ACHN (cell line): ENCODE measurements at places on chromosomes 12 and 14.

DNA sequence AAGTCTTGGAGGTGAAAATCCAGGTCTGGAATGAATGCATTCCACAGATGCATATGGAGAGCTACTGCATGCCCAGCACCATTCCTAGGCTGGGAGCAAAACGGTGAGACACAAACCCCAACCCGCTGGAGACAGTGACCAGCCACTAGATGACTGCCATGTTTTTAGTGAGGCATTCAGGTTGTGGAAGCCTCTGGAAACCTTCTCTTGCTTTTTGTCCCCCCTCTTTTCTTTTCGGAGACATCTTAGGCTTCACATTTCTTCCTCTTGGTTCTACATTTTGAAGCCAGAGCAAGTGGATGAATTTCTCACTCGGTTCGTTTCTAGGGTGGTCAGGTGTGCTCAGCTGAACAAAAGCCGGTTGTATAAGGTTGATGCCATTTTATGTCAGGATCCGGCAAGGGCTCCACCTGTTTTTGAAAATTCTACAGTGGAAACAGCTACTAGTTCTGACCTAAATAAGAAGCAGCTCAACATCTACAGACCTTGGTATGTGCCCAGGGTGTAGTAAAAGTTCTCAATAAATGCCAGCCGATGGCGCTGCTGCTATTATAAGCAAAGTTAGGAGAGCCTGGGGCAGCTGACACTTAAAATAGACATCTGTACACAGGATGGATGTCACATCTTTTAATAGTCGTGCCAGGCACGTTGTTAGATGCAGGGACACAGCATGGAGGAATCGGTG is 1.8 kb upstream of the ZNF839 start:
- peak; percentile 21 for DNase-seq

DNA sequence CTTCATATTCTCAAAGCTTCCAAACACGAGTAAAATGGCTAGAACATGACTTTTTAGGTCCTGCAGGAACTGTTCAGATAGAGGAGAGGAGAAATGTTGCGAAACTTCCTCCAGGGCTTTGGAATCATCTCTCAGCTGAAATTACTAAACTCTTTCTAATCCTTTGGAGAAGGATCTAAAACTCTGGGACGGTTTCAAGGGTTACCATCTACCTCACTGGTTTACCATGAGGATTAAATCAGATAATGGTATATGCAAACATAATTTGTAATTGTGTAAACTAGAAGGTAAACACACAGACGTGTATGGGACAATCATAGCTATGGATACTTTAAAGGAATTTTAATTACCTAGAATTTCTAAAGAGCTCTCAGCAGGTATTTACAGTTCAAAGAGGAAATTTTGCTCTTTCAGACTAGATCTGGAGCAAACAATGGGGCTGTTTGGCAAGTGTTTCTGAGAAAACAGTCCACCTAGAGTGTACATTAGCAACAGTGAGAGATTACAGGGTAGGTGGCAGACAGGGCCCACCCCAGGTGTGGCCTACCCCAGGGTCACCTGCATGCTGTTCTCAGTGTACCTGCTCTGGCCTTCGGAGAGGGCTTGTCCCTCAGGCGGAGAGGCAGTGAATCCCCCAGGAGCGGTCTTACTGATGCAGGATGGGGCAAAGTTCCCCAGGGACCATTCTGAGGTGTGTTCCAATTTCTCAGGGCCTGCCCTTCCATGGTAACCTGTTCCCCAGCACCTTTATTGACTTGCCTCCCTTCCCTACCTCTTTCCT is 124.7 kb upstream of the MAX start:
- no peak for DNase-seq

- no peak for DNase-seq
Observed at GRCh38 chr14:101757064-101757838, 4.3 kb upstream of the PPP2R5C start.

- DNase-seq: no peak
Observed at GRCh38 chr12:45464699-45465098, 248.8 kb downstream of the ANO6 start.

DNA sequence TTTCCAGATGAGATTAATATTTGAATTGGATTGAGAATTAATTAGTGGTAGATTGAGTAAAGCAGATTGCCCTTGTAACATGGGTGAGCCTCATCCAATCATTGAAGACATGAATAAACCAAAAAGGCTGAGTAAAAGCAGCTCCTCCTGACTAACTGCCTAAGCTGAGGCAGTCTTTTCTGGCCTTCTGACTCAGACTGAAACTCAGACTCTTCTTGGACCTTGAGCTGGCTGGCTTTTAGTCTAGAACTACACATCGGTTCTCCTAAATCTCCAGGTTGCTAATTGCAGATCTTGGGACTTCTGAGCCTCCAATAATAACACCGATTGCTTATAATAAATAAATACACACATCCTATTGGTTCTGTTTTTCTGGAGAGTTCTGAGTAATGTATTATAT is 24.0 kb downstream of the FKBP11 start:
- DNase-seq: no peak

- no peak for DNase-seq
Observed at GRCh38 chr14:101948666-101949216, 15.6 kb upstream of the DYNC1H1 start.

- no peak for DNase-seq
Observed at GRCh38 chr12:89950421-89950820, 241.8 kb upstream of the ATP2B1 start.

- DNase-seq: no peak
Observed at GRCh38 chr14:29603696-29604095, 324.0 kb downstream of the PRKD1 start.

GRCh38 chr14:68981139-68981538 is 2.0 kb upstream of the ACTN1 start:
- DNase-seq: no peak

- no peak for DNase-seq
Observed at GRCh38 chr12:76804435-76804976, 40.6 kb downstream of the ZDHHC17 start.
